ENCODE measurements at places on chromosomes 2 and 18.

GRCh38 chr2:74714691-74715080 is 60.6 kb downstream of the SEMA4F start:
- DNase-seq = no peak

DNA sequence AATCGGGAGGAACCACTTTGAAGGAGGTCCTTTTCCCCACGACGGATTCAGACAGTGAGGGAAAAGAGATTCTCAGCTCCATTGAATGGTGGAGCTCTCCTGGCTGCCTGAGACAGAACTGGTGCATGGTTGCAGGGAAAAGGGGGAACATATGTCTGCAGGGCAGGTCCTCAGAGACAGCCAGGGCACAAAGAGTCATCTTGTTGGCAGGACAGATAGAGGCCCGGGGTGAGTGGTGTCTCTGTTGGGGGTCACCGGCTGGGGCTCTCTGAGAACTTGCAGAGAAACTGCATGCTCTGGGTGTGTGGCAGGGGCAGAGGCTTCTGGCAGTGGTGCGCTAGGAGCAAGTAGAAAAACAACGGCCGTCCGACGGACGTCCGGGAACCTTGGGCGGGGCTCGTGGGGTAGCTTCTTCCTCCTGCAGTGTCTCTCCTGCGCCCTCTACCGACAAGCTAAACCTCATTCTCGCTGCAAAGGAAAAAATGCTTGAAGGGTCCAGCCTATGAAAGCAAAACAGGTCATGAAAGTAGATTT is 94.3 kb downstream of the CDCA7 start:
- peak; percentile 81 for DNase-seq

- DNase-seq = no peak
Measured at GRCh38 chr18:45825258-45826044, at the start of gene SIGLEC15. Gene SIGLEC15, plus strand, starts transcription at chr18:45825675. Its CDS starts 54 bp downstream, at chr18:45825729.

- DNase-seq = no peak
Measured at GRCh38 chr2:155714983-155715382, 617.5 kb downstream of the NR4A2 start.

DNA sequence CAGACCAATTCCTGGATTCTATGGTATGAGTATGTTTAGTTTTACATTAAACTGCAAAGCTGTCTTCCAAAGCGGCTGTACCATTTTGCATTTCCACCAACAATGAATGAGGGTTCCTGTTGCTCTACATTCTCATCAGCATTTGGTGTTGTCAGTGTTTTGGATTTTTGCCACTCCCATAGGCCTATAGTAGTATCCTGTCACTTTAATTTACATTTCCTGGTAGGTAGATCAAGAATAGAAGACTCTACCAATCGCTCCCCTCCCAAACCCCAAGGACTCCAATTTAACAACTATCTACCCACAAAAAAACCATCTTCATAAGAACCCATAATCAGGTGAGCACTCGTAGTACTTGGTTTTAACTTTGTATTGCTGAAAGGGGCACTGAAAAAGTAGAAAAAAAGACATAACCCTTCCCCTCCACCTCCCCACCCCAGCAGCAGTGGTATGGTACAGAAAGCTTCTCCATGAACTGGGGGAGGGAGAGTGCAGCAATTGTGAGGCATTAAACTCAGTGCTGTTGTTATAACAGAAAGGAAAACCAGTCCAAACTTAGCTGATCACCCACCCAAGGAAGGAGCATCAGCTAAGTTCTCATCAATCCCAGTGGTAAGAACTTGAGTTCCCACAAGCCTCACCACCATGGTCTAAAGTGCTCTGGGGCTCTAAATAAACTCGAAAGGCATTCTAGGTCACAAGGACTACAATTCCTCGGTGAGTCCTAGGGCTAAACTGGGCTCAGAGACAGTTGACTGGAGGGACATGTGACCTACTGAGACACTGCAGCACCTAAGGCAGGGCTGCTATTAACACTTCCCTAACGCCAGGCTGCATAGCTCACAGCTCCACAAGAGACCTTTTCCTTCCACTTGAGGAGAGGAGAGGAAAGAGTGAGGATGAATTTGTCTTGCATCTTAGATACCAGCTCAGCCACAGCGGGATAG is 35.5 kb upstream of the CYTIP start:
- no peak for DNase-seq
